Hindlimb muscle (tissue), 1 donor: ENCODE measurements at places on chromosomes 11 and 22.
A peak's percentile ranks its signal among the peaks of the same experiment; 100 is the strongest.

GRCh38 chr11:47553406-47553743, 443 bp upstream of the CELF1 start:
- no peak for DNase-seq

GRCh38 chr11:59191095-59191494, 19.2 kb downstream of the DTX4 start:
- no peak for DNase-seq

DNA sequence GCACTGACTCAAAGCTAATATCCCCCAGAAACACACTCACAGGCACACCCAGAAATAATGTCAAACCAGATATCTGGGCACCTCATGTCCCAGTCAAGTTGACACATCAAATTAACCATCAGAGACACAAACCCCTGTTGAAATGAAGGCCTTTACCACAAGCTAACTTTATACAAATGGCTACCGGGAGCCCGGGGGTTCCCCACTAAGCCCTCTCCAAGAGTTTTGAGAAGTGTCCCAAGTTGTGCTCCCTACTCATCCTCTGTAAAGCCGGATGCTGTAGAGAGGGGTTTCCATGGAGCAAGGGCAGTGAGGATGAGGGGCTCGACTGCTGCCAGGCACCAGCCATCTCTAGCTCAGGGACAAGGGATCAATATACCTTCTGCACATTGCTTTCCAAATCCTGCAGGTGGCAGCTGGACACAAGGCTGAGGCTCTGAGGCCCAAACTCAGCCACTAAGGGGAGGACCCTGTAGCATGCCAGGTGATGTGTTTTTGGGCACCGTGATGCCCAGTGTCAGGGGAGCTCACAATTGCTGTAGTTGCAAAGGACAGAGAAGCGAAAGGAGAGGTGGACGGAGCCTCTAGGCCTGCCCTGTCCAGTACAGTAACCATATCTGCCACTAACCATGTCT, 145.7 kb downstream of the TTC17 start:
- DNase-seq, result peak; percentile 12

- DNase-seq, result no peak
These were observed 4.6 kb upstream of the ACER3 start for GRCh38 chr11:76856106-76856505.

- DNase-seq, result no peak
These were observed 38.9 kb upstream of the TNRC6B start for GRCh38 chr22:40138866-40139265.

DNA sequence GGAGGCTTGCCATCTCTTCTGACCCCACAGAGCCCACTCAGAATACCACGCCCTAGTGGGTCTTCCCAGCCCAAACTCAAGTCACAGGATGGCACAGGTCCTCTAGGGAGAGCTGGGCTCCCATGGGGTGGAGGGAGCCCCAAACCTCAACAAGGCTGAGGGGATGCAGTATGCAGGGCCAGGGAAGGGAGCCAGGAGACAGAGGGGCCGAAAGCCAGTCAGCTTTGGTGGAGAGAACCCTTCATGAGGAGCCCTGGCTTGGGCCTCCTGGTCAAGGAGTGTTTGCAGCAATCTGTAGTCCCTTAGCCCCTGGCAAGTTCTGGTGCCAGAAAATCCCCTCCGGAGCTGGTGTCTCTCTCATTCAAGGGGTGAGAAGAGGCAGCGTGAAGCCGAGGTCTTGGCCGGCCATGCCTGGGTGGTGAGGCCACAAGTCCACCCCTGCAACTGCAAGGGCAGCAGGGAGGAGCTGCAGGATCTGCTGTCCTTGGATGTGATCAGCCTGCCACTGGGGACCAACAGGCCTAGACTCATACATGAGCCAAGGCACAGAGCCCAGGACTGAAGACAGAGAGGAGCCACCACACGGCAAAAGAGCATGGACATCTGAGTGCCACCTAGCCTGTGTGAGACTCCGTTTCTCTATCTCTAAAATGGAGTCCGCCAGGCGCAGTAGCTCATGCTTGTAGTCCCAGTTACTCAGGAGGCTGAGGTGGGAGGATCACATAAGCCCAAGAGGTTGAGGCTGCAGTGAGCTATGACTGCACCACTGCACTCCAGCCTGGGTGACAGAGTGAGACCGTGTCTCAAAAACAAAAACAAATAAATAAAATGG, 24.1 kb downstream of the NEAT1 start:
- no peak for DNase-seq

GRCh38 chr11:65585396-65586246, 9.8 kb downstream of the EHBP1L1 start:
- DNase-seq, result no peak

- DNase-seq, result no peak
These were observed 70.9 kb downstream of the SCUBE1 start for GRCh38 chr22:43272301-43272700.

GRCh38 chr22:37032134-37032534, 12.6 kb downstream of the MPST start:
- no peak for DNase-seq

DNA sequence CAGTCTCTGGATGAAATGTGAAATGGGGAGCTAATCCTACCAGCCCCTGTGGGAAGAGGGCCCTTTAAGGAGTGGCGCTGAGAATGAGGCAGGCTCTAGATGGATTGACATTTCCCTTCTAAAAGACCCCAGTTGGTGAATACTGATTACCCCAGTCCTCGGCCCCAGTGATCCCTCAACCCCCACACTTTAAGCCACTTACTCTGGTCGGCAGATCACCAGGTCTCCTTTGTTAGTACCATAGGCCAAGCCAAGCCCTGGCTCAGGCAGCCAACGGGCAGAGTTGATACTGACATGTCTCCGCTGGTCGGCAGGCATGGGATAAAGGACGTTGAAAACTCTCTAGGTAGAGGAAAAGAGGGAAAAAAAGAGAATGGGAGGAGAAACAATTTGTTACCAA, 26.1 kb upstream of the CHRM4 start:
- DNase-seq, result no peak

DNA sequence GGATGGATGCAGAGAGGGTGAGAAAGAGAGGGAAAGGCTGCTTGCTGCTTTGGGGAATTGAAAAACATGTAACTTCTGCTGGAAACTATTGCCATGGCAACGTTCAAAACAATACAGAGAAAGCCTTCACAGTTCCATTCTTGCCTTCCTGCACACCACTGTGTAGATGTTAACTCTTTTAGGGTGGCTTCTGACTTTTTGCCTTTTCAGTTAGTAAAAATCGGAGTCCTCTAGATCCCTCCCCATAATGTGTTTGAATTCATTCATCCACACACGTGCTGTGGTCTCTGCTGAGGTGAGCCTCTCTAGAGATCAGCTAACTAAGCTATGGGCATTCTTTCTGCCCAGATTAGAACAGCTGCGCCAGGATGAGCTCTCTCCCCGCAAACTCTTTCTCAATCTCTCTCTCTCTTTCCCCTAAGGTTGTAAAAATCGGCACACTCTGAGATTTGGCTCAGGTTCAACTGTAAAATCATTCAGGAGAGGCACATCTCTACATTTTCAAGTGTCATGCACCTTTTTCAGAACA, 1178.3 kb downstream of the LRRC4C start:
- DNase-seq, result peak; percentile 61

- no peak for DNase-seq
These were observed 5.5 kb upstream of the IGF2 start for GRCh38 chr11:2144544-2145248.
